ENCODE measurements at places on chromosomes 16 and 17.

DNA sequence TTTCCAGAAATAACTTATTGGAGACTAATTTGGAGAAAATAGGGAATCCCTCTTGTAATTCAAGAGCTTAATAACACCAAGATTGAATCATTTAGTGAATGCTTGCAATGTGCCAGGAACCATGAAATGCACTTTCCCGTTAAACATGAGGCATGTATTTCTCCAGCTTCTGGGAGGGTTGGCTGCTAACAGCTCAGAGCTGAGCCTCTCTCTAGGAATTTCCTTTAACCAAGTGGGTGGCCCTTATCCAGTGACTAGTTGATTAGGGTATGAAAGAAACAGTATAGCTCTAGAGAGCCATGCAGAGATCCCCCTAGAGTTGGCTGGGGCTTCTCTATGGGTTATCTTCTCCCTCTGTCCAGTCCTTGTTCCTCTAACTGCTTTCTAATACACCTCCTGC lies 356.4 kb upstream of the GOT2 start:
- no peak for DNase-seq

DNA sequence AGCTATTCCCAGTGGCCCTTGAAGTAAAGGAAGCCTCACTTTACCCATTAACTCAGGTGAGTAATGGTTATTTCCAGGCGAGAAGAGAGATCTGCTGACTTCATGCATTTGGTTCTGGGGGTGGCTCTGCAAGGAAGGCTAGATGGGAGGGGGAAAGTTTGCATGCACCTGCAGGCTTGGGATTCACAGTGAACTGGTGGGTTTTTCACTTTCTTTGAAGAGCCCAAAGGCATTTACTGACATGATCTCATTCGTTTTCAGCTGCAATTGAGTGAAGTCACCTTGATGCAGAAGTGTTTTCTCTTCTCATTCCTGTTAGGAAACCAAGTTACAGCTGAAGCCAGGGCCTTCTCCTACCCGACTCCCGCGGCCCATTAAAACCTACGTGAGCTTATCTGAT lies 131.0 kb upstream of the N4BP1 start:
- DNase-seq = no peak

DNA sequence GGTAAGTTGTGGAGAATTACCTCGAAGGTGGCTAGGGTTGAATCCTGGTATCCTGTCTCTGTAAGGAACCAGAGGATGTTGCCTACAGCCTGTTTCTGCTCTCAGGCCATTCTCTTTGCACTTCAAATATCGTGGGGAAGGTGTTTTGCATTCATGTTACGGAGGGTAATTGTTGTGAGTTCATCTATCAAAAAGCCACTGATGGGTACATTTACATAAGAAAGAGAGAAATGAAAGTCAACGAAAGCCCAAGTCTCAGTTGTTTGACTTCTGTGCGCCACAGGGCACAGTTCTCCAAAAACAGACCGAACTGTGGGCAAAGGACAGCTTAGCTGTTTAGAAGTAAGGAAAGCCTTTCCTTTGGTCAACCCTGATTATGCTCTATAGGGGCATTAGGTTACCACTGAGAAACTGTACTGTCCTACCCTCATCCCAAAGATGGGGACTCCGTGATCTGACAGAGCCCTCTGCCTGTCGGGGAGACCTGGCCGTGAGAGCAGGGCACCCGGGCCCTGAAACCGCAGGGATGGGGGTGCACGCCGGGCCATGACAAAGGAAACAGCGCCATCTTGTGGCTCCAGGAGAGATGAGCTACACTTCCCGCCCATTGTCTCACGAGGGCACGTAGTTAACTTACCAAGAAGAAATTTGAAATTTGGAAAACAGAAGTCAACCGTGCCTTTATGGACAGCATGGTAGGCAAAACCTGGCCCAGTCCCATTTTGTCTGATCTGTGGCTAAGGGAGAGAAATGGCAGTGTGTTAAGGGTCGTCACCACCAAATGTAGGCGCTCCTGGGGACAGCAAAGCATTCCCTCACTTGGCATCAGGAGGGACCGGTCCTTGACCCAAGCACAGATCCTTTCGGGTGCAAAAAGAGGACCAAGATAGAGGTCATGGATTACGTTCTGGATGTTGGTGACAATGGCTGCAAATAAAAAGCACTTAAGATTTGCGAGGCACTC lies 74.5 kb upstream of the DYNLRB2 start:
- DNase-seq = peak; percentile 9

DNA sequence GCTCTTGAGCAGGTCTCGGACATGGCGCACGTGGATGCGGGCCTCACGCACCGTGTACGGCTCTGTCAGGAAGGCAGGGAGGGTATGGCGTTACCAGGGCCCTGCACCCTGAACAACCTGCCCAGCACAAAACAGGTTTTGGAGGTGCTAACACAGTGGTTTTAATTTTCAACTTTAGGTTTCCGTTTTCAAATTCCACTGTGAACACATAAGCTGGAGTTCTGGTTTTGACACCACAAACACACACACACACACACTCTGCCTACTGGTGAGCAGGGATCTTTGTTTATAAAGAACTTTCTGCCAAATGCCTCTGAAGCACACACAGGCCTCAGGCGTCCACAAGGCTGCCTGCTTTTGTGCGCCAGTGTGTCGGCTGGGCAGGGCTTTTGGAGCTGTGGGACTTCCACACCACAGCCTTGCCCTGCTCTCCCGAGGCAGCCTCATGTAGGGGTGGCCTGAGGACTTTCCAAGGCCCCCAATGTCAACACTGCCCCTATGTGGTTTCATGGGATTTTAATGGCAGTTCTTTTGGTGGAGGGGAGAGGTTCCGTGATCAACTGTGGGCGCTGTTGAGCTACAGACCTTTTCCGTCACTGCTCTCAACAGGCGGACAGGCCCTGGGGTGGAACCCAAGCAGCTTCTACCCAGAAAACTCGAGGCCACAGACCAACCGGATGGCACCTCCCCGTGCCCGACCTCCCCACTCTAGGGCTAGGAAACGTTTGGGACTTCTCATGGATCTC lies 9.4 kb downstream of the CLUH start:
- DNase-seq = no peak

- DNase-seq = no peak
Observed at GRCh38 chr17:80356231-80356856, 58.6 kb upstream of the ENDOV start.

- DNase-seq = no peak
Observed at GRCh38 chr17:40738553-40738952, 16.6 kb downstream of the KRT25 start.

GRCh38 chr17:47697906-47698711 lies 4.1 kb downstream of the TBKBP1 start:
- DNase-seq = no peak

- DNase-seq = no peak
Observed at GRCh38 chr17:364308-364707, 11.7 kb upstream of the RPH3AL start.

- peak; percentile 68 for DNase-seq
Observed at GRCh38 chr16:23357761-23358290, 55.7 kb downstream of the SCNN1B start.

- no peak for DNase-seq
Observed at GRCh38 chr16:28320741-28321140, 28.4 kb downstream of the SBK1 start.

GRCh38 chr16:12191102-12191501 lies 214.6 kb downstream of the SNX29 start:
- DNase-seq = no peak

DNA sequence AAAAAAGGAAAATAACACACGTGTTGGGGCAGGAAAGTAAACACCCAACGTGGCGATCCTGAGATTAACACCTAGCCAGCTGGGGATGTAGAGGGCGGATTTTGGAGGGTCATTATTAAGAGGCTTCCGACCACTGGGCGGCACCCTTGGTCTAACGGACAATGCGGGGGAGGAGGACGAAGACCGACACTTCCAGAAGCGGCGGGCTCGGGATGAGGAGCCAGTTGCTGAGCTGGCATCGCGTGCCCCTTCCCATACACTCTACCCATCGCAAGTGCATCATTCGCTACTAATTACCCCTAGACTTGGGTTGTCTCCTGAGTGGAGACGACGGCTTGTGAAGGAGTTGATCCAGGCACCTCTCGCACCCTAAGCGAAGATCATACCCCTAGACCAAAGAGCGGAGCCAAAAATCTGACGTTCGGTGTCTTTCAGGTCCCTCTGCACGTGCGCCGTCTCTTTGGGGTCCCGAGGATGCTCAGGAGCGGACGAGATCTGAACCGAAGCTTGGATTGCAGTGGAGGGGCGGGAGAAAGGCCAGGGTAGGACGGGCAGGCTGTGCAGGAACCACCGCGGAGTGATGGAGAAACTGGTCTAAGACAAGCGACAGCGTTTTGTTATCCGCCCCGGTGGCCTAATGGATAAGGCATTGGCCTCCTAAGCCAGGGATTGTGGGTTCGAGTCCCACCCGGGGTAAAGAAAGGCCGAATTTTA lies 17.6 kb downstream of the ZNF213 start:
- DNase-seq = peak; percentile 75

GRCh38 chr17:42517516-42517915 lies 18.5 kb upstream of the NAGLU start:
- DNase-seq = peak; percentile 52

DNA sequence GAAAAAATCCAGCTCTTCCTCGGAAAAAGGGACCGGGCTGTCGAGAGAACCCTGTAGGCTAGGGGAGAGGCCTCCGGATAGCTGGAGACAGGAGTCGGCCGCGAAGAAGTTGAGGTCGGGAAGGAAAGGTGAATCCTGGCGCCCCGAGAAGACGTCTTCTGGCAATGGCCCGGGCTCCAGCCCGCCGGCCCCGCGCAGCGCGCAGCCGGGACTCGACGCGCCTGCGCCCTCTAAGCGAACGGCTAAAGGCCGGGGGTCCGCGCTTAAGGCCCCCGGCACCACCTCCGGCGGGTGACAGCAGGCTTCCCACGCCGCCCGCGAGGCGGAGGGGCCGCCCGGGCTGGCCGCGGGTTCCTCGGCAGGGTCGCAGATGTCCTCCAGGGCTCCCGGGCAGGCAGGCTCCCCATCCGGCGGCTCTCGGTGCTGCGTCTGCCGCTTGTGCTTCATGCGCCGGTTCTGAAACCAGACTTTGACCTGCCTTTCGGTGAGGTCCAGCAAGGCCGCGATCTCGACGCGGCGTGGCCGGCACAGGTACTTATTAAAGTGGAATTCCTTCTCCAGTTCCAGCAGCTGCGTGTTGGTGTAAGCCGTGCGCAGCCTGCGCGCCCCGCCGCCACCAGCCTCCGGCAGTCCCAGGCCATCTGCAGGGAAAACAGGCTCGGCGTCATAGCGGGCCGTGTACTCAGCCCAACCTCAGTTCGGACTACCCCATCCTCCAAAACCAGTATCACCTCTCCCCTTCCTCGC lies 1.6 kb downstream of the HOXB2 start:
- no peak for DNase-seq

- DNase-seq = no peak
Observed at GRCh38 chr16:50901062-50901461, 159.2 kb downstream of the CYLD start.

DNA sequence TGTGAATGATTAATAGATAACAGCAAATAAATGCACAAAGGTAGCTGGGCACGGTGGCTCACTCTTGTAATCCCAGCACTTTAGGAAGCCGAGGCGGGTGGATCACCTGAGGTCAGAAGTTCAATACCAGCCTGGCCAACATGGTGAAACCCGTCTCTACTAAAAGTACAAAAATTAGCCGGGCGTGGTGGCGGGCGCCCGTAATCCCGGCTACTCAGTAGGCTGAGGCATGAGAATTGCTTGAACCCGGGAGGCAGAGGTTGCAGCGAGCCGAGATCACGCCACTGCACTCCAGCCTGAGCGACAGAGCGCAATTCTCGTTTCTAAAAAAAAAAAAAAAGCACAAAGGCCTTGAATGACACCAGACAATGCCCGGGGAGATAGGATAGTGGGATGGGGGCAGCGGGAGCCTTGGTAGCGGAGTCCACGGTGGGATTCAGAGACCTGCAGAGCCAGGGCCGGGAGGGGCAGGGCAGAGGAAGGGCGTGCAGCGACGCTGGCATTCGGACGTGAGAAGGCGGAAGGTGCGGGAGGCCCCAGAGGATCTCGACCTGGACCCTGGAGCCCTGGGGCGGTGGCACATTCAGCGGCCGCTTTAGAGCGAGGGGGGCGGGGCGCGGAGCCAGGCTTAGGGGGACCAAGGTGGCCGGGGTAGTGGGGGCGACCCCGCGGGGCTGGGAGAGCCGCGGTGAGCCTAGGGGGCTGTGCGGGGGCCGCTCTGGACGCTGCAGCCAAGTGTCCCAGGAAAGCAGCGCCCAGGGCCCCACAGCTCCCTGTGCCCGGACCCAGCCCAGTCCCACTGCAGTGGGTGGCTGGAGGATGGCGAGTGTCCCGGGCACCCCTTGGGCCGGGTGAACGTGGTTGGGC lies 999 bp upstream of the FLYWCH2 start:
- peak; percentile 28 for DNase-seq

- DNase-seq = no peak
Observed at GRCh38 chr17:50203604-50204345, 2.3 kb upstream of the COL1A1 start.

GRCh38 chr17:80742581-80743180 lies 198.0 kb downstream of the RPTOR start:
- no peak for DNase-seq

DNA sequence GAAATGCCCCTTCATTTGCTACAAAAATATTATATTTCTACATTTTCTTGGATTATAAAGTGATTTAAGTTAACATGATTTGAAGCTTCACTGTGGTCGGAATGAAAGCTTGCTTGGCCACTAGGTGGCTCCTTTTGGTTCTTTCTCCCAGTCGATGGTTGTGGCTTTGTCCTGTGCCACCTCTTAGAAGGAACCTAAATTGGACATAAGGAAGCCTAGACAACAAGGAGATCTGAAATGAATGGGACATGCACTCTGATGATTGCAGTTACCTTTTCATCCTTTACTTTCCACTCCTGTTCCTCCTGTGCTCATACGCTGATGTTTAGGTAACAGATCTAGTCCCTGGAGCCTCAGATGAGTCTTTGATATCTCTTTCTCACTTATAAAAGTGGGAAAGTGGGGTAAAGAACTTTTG lies 39.2 kb downstream of the FTO start:
- DNase-seq = no peak

DNA sequence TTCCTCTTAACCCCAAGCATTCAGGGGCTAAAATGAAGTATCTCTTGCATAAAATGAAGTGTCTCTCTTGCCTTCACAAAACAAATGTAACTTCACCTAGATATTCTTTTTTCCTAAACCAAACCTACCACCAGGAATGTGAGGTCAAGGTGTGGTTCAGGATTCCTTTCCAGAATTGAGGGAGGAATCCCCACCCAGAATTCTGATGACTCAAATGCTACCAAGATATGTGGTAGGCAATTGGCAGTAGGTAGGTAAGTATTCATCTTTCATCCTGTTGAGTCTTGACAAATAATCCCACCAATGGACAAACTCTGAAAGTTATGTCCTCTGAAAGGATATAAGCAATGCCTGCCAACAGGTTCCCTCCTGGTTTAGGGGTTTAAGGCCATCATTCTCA lies 26.2 kb downstream of the TRIM16 start:
- no peak for DNase-seq

GRCh38 chr17:31388770-31389656 lies 2.5 kb upstream of the RAB11FIP4 start:
- DNase-seq = no peak

GRCh38 chr17:80191865-80192661 lies 22.2 kb downstream of the CARD14 start:
- DNase-seq = peak; percentile 13

GRCh38 chr16:74888888-74889287 lies 96.0 kb downstream of the WDR59 start:
- DNase-seq = no peak

- DNase-seq = no peak
Observed at GRCh38 chr16:23863511-23864422, 28.0 kb downstream of the PRKCB start.

GRCh38 chr17:14557480-14557879 lies 256.6 kb downstream of the HS3ST3B1 start:
- DNase-seq = no peak

- DNase-seq = no peak
Observed at GRCh38 chr16:60337671-60338070, 1603.6 kb upstream of the GOT2 start.
